ENCODE measurements at places on chromosomes 1 and 21. TPM values are rescaled to one million over a fixed set of nuclear protein-coding genes. Genes with fewer than 3 reads are reported as not detected.

EVA1C gene
- total RNA-seq: 15.3 TPM

DEPDC1 gene
- total RNA-seq: 0.49 TPM

GRCh38 chr21:36613059-36613458 is 85.9 kb upstream of the SIM2 start:
- no peak for DNase-seq

GRCh38 chr1:190453550-190453949 is 24.1 kb downstream of the BRINP3 start:
- no peak for DNase-seq

- DNase-seq: no peak
Observed at GRCh38 chr21:33278721-33279120, 12.6 kb downstream of the IL10RB start.

DNA sequence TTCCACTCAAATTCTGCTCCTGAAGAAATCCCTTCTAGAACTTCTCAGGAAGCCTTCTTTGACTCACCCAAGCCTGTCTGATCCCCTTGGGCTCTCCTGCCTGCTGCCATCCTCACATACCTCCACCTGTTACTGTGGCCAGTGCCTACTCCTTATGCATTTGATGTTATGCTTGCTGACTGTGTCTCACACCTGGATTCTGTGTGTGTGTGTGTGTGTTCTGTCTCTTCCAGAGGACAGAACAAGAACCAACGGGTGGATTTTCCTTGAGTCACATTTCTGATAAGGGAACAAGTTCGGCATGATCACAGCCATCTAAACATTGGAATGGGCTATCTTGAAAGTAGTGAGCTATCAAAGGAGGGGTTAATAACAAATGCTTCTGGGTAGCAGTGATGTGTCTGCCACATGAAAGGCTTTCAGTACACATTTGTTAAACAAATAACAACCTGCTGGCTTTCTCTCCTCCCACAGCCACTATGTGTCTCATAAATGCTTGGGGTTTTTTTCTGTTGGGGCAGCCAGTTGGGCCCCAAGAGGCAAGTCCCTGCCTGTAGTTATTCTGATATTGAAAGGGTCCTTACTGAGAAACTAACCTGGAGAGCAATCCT is 8.9 kb upstream of the GPR37L1 start:
- no peak for DNase-seq

GRCh38 chr21:38386967-38387366 is 111.3 kb downstream of the ERG start:
- no peak for DNase-seq

GRCh38 chr1:32741413-32742198 is 39.0 kb upstream of the SYNC start:
- DNase-seq: no peak
